ENCODE measurements at places on chromosomes 5 and 9.

DNA sequence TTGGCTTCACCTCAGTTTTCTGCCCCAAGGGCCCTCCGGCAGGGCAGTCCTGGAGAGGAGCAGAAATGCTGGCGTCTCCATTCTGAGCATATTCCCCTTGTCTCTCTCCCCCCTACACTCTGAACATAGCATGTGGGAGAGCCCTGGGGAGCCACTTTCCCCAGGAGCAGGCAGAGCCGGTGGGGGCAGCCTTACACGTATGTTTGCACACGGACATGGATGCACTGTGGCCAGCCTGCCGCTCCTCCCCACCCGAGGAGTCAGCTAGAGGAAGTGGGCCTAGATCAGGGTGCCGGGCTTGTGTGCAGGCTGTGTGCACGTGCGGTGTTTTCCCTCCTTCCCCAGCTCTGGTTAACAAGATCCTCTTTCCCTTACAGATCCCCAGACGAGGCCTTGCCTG is 25.4 kb upstream of the POMT1 start:
- DNase-seq, result no peak

DNA sequence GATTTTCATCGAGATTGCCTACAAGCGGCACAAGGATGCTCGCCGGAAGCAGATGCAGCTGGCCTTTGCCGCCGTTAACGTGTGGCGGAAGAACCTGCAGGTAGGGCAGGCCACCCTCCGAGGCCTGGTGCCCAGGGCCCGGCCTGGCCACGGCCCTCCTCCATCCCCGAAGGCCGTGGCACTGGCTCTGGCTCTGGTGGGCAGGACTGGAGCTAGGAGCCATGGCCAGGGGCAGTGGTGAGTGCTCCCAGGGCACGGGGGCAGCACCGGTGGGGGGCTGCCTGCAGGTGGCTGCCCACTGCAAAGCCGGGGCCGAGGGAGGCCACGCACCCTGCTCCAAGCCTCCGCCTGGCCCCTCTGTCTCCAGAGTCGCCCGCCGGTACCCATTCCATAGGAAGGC is 6.0 kb downstream of the LRRC26 start:
- DNase-seq, result no peak

GRCh38 chr5:133225671-133226152 is 173.9 kb downstream of the HSPA4 start:
- no peak for DNase-seq

- no peak for DNase-seq
Observed at GRCh38 chr9:20074291-20074690, 285.5 kb upstream of the SLC24A2 start.

GRCh38 chr9:129322641-129323375 is 144.7 kb upstream of the IER5L start:
- DNase-seq, result no peak

- no peak for DNase-seq
Observed at GRCh38 chr5:11177999-11178711, 417.1 kb upstream of the DAP start.

DNA sequence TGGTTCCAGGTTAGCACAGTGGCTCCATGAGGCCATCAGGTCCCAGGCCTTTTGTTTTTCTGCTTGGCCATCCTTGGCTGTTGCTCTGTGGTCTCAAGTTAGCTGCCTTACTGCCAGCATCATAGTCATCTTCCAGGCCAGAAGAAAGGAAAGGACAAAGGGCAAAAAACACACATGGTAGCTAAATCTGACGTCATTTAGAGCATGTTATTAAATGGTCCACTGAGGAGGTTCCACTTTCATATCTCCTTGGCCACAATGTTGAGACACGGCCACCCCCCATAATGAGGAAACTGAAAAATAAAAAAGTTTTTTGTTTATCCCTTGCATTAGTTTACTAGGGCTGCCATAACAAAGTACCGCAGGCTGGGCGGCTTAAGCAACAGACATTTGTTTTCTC is 106.4 kb upstream of the NIPBL start:
- no peak for DNase-seq

- no peak for DNase-seq
Observed at GRCh38 chr9:114174876-114175771, 19.8 kb downstream of the COL27A1 start.

DNA sequence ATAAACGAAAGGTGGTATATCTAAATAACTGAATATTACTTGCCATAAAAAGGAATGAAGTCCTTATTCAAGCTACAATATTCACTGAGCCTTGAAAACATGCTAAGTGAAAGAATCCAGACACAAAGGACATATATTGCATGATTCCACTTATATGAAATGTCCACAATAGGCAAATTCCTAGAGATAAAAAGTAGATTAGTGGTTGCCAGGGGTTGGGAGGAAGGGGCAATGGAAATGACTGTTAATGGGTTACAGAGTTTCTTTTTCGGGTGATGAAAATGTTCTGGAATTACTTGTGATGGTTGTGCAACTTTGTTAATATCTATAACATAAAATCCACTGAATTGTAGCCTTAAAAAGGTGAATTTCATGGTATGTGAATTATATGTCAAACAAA is 227.1 kb upstream of the TRIM32 start:
- no peak for DNase-seq

DNA sequence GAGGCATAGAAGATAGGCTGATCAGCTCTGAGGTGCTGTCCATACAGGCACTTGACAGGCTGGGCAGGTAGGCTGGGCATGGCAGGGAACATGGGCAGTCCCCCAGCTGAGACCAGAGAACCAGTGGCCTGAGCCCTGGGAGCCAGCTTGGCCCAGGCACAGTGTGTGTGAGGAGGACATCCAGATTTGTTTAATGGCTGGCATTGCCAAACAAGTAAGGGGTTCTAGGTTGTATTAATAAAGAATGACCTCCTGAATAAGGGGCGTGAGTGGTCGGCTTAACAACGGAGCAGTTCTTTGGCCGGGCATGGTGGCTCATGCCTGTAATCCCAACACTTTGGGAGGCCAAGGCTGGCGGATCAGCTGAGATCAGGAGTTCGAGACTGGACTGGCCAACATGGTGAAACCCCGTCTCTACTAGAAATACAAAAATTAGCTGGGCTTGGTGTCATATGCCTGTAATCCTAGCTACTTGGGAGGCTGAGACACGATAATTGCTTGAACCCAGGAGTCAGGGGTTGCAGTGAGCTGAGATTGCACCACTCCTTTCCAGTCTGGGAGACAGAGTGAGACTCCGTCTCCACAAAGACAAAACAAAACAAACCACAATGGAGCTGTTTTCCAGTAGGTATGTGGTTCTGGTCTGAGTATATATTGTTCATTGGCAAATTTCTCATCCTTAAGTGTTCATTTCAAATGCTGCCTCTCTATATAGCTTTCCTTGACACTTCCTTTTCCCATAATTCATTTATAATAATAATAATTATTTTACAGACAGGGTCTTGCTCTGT is 56.2 kb downstream of the ANGPTL2 start:
- no peak for DNase-seq

DNA sequence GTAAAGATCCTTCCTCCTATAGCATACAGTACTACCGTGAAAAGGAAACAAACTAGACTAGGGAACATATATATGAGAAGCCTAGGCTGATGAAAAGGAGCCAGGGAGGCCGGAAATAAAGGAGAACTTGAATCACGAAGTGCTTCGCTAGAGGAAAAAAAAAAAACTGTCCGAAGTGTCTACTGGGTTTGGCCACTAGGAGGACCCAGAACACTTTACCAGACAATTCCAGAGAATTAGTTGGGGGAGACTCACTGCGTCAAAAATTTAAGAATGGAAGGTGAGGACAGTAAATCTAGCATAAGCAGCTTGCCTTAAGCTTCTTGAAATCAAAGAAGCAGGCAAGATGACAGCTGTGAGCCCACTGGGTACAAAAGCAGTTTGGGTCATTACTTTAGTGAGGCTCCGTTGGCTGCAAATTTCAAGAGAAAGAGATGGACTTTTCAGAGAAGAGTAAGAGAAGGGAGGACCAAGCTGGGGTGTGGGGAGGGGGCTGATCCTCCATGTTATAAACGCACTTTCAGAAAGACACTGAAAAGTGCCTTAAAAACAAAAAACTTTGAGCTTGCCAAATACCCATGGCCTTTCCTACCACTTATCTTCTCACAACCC is 47.4 kb downstream of the P4HA2 start:
- DNase-seq, result peak; percentile 18

DNA sequence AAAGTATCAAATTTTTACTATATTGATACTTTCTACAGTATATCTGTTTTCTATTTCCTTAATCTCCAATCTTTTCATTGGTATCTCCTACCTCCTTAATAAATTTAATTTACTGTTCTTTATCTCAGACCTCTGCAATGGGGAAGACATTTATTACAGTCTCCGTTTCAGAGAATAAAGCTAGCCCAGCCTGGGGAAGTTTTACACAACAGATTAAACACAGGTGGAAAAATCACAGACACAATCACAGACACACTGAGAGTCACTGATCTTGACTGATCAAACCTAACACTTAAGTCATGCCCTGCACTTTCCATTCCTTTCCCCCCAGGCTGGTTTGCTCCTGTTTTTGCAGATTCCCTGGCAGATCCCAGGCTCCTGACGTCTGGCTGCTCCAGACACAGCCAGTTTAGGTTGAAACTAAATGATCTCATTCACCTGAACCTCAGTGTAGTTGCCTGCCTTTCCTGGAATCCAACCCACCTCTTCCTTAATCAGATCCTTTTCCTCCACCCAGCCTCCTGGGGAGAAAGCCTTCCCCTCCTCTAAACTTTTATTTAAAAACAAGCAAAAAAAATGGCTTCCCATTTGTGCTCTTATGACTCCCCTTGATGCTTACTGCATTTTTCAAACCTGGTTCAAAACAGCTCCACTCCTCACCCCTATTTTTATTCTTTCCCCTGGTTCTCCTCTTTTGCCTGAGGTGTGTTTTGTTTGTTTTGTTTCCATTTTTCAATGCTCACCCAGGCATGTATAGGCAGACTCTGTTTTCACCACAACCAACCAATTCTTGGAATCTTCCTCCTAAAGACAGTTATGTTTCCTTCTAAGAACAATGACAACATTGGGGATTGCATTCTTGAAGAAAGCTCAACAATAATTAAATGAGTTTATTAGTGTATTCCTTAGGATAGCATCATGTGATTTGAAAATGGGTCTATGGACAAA is 29.5 kb upstream of the OSMR start:
- DNase-seq, result no peak

- DNase-seq, result no peak
Observed at GRCh38 chr5:61381968-61382367, 49.9 kb downstream of the ZSWIM6 start.

DNA sequence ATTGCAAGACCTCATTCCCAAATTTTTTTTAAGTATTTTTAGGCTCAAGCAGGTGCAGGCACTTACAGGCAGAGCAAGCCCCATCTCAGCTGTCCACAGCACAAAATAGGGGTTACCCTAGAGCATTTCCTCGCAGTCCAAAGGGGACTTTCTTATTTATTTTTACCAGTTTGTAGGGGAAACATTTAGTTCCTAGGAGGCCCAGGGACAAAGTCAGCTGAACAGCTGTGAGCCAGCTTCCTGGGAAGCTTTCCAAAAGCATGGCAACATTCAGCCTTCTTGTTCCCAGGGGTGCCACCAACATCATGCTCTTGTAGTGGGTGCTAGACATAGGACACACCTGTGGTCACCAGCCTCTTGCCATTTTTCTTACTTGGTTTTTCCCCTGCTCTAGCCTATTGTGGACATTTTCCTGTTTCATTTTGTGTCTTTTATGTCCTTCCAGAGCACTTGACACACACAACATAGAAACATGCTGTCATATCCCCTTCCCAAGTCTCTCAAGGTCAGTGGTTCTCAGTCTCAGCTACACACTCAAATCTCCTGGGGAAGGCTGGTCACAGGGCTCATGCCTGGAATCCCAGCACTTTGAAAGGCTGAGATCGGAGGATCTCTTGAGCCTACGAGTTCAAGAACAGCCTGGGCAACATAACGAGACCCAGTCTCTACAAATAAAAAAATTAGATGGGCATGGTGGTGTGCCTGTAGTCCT is 38.2 kb downstream of the HAVCR1 start:
- DNase-seq, result no peak

GRCh38 chr5:36136581-36136980 is 15.1 kb downstream of the LMBRD2 start:
- no peak for DNase-seq

GRCh38 chr5:172009536-172010270 is 3.3 kb upstream of the FBXW11 start:
- no peak for DNase-seq

- DNase-seq, result no peak
Observed at GRCh38 chr9:131800366-131800765, 60.5 kb upstream of the RAPGEF1 start.

- no peak for DNase-seq
Observed at GRCh38 chr9:132040808-132041207, 38.9 kb downstream of the MED27 start.

DNA sequence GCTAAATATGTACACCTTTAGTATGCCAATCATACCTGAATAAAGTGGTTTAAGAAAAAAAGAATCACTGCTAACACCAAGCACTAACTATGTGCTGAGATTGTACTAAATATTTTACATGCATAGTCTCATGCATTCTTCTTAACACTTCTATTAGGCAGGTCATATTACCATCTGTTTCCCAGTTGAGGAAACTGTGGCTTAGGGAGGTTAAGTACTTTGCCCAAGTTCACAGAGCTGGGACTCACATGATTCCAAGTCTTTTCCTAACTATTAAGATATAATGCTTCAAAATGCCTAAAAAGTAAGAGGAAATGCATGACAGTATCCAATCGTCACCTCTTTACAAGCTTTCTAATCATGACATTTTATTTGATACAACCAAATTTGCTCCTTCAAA is 69.2 kb upstream of the PLPP6 start:
- DNase-seq, result no peak

DNA sequence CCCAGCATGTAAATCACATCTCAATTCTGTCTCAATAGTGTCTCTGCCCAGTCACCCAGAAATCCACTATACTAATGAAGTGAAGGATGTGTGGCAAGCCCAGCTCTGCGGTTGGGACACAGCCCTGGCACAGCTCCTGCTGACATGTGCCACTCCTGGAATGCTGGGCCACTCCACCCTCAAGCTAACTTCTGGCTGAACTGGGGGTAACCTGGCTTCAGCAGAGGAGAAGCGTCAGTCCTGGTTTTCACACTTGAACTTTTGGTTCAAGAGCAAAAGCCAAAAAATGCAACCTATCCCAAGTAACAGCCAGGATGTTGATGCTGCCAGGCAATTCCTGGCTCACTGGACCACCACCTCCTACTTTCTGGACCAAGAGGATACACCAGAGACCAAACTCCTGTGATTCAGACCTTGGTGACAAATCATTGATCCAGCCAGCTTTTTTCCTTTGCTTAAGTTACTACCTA is 86.4 kb downstream of the ARRDC3 start:
- DNase-seq, result no peak

GRCh38 chr9:88056876-88057275 is 81.4 kb downstream of the SPATA31C2 start:
- DNase-seq, result no peak
